ENCODE measurements at places on chromosomes 5 and 9. TPM values are rescaled to one million over a fixed set of nuclear protein-coding genes. Genes with fewer than 3 reads are reported as not detected.

GRCh38 chr9:134408389-134408788 is 82.1 kb downstream of the RXRA start:
- DNase-seq = no peak

The TMEM174 gene
- not detected for total RNA-seq

The PTGES gene
- not detected for total RNA-seq

DNA sequence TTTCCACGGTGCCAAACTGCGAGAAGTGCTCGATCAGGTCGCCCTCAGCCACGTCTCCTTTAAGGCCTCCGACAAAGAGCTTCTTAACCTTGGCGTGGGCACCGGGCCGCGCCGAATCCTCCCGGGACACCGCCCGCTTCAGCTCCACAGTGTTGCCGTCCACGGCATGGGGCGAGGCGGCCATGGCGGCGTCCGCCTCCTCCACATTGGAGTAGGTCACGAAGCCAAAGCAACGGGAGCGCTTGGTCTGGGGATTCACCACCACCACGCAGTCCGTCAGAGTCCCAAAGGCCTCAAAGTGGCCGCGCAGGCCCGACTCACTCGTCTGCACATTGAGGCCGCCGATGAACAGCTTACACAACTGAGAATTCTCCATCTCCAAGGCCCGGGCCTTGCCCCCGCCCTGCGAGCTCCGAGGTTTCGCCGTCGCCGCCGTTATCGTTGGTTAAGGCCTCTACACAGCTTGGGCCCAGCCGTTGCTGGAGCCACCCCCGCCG is 424 bp downstream of the HNRNPA0 start:
- peak; percentile 71 for DNase-seq

The MRPS27 gene
- 43.8 TPM for total RNA-seq

DNA sequence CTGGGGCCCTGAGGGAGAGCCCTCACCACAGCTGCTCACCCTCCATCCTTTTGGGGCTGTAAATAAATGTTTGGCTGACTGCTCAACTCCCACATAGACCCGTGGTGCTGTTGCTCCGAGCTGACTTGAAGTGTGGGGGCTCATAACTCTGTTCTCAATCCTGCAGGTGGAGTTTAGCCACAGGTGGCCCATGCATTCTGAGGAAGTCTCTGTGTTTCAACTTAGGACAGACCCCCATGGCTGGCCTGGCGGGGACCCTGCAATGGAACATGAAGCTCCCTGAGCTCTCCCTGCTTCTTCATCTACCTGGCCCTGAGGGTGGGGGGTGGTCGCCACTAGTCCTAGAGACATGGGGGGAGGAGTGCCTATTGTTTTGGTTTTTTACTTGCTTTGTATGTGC is 19.7 kb downstream of the NDUFS6 start:
- no peak for DNase-seq

GRCh38 chr9:137255448-137256114 is 454 bp downstream of the NELFB start:
- no peak for DNase-seq

The KCNN2 gene
- total RNA-seq = not detected

- no peak for DNase-seq
These were observed 27.9 kb downstream of the MED10 start for GRCh38 chr5:6350277-6351090.
